ENCODE measurements at places on chromosomes 11 and 22. TPM values are rescaled to one million over a fixed set of nuclear protein-coding genes. Genes with fewer than 3 reads are reported as not detected.

GRCh38 chr11:83042964-83043711 lies 28.6 kb downstream of the RAB30 start:
- no peak for DNase-seq
- no peaks in the 10 kb centered on the region for H3K27me3 ChIP-seq
- H3K4me3 ChIP-seq = no peak overlapping the region
- H3K4me1 ChIP-seq = peaks cover 27% of the 10 kb centered on the region
- H3K27ac ChIP-seq = no peak overlapping the region
- H3K36me3 ChIP-seq = no peaks in the 10 kb centered on the region

PIH1D2 gene
- total RNA-seq = 0.52 TPM

DNA sequence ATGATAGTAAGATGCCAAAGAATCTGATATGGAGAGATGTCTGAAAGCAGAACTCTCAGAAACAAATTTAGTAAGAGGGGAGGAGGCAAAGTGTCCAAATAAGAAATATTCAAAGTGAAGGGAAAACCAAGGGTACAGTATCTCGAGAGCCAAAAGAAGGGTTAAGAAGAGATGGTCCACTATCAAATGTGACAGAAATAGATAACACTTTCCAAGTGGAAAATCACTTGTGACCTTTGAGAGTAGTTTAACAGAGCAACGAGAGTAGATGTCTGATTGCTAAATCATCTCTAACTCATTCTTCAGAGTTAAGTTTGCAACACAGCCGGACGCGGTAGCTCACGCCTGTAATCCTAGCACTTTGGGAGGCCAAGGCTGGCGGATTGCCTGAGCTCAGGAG lies 4.3 kb upstream of the BUD13 start:
- no peaks in the 10 kb centered on the region for H3K27me3 ChIP-seq
- peaks cover 47% of the 10 kb centered on the region for H3K36me3 ChIP-seq
- H3K4me3 ChIP-seq = no peak overlapping the region

DNA sequence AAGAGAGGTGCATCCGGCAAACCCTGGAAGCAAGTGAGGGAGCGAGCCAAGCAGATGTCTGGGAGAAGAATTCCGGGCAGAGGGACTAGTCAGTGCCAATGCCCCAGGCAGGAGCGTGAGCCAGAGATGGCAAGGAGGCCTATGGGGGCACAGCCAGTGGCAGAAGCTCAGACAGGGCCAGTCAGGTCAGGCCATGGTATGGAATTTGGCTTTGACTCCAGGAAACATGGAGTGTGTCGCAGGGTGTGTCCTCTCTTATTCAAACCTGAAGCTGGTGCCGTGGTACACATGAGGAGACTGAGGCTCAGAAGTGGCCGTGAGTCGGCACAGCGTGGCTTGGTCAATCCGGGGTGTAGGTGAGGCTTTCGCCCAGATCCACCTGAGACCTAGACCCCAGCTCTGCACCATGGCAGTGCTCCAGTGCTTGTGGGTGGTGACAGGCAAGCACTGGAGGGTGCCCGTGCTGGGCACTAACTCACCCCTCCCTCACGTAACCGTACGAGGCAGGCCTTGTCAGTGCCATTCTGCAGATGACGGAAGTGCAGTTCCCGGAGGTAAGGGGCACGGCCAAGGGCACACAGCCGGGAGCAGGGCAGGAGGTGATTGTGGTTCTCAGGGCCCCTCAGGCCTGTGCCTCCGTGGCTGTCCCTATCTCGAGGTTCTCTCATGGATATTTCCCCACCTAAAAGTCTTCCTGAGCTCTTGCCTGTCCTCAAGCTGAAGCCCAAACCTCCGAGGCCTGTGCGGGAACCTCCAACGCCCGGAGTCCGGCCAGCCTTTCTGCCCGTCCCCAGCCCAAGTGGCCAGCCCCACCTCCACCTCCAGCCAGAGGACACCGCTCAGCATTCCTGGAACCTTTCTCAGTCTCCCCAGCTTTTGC lies 10.6 kb upstream of the SPI1 start:
- H3K4me3 ChIP-seq = peak overlapping the region; percentile 13
- peak overlapping the region; percentile 70 for H3K27ac ChIP-seq
- peak; percentile 93 for DNase-seq
- H3K4me1 ChIP-seq = peaks cover 65% of the 10 kb centered on the region
- no peaks in the 10 kb centered on the region for H3K27me3 ChIP-seq

DNA sequence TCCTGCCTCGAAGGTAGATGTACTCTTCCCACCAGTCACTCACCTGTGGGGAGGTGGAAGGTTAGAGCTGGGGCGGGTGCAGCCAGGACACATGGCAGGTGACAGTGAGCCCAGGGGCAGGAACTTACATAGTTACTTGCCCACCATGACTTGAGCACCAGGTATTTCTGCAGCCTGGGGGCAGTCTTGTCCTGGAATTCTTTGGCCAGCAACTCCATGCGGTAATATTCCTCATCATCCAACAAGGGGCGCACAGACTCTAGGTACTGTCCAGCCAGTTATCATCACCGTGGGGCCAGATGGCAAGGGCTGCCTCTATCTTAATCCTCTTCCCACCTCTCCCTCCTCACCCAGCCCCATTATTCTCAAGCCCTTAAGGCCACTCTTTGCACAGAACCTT lies 2.2 kb downstream of the CPT1B start:
- H3K27me3 ChIP-seq = no peaks in the 10 kb centered on the region
- H3K27ac ChIP-seq = no peak overlapping the region
- H3K4me3 ChIP-seq = no peak overlapping the region
- peaks cover 23% of the 10 kb centered on the region for H3K36me3 ChIP-seq

- H3K27me3 ChIP-seq = no peaks in the 10 kb centered on the region
- no peak overlapping the region for H3K27ac ChIP-seq
- H3K4me1 ChIP-seq = peaks cover 15% of the 10 kb centered on the region
- H3K36me3 ChIP-seq = no peaks in the 10 kb centered on the region
Measured at GRCh38 chr11:44893846-44894617, 56.7 kb downstream of the TP53I11 start.

RIBC2 gene
- 0.27 TPM for total RNA-seq

ATG2A gene
- total RNA-seq = 34.1 TPM

GRCh38 chr11:86486261-86487030 lies 111.8 kb downstream of the CCDC81 start:
- no peaks in the 10 kb centered on the region for H3K36me3 ChIP-seq
- no peak overlapping the region for H3K4me3 ChIP-seq
- DNase-seq = peak; percentile 80
- H3K4me1 ChIP-seq = peaks cover 12% of the 10 kb centered on the region
- no peak overlapping the region for H3K27ac ChIP-seq
- H3K27me3 ChIP-seq = no peaks in the 10 kb centered on the region

GRCh38 chr11:34671946-34672345 lies 51.1 kb downstream of the EHF start:
- no peak overlapping the region for H3K27ac ChIP-seq
- no peak for DNase-seq
- H3K27me3 ChIP-seq = no peaks in the 10 kb centered on the region
- H3K4me3 ChIP-seq = no peak overlapping the region

Measured in spleen (tissue), 13 donors.